ENCODE measurements at places on chromosomes 1 and 21.

DNA sequence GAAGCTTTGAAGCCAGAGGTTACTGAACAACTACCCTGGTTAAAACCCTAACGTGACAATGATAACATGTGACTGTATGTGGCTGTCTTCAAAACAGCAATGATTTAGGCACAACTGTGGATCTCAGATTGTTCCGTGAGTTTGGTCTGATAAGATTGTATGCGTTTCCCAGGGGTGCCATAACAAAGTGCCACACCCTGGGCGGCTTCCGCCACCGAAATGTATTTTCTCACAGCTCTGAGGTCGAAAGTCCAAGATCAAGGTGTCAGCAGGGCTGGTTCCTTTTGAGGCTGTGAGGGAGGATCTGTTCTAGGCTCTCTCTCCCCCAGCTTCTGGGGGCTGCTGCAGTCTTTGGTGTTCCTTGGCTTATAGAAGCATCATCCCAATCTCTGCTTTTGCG lies 29.5 kb upstream of the ERG start:
- DNase-seq, result no peak

DNA sequence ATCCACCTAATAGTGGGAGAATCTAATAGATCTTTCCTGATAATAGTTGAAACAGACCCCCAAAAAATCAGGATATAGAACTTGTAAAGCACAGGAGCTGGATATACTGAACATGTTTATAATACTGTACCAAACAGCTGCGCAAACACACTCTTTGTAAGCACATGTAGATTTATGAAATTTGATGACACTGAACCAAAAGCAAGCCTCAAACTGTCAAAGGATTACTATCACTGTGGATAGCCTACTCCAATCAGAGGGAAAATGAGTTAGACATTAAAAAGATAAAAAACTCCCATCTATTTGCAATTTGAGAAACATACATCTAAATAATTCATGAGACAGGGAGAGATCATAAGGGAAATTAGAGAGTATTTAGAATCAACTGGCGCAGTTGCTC lies 26.1 kb downstream of the RCAN3 start:
- DNase-seq, result no peak

- DNase-seq, result no peak
Observed at GRCh38 chr21:40658311-40658710, 188.6 kb downstream of the DSCAM start.

DNA sequence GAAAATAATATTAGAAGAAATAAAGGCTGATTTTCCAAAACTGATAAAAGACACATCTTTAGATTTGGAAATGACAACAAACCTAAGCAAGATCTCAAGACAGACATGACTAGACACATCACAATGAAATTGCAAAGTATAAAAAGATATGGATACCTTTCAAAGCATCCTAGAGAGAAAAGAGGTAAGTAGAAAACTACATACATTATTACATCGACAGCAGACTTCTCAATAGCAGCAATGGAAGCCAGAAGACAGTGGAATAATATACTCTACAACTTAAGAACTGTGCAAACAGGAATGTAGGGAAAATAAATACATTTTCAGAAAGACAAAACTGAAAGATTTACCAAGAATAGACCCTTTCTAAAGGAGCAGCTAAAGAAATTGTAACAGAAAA lies 50.2 kb downstream of the DENND1B start:
- no peak for DNase-seq

DNA sequence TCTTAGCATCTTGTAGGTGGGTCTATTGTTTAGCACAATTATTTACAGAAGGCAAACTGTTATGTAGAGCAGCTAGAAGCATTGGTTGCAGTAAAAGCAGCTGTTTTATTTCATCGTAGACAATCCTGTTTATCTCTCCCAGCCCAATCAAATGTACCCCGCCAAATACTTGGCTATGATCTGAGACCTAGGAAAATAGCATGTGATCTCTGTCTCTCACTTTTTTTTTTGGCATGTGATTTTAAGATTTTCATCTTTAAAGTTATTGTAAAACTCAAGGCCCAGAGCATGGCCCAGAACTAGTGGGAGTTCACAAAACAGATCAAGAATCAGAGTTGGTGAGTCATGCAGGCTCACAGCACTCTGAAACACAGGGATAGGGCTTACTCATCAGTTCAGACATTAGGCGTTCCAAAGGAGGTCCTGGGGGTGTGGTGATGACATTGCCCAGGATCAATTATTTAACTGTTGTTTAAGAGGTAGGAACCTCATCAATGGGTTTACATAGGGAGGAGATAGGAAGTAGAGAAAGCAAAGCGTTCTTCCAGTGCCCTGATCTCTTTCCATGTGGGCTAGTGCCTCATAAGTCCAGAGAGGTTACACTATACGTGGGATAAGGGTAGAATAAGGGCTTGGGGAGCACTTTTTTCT lies 40.2 kb downstream of the TBX19 start:
- DNase-seq, result no peak

GRCh38 chr1:116532671-116533428 lies 38.0 kb downstream of the CD58 start:
- no peak for DNase-seq

DNA sequence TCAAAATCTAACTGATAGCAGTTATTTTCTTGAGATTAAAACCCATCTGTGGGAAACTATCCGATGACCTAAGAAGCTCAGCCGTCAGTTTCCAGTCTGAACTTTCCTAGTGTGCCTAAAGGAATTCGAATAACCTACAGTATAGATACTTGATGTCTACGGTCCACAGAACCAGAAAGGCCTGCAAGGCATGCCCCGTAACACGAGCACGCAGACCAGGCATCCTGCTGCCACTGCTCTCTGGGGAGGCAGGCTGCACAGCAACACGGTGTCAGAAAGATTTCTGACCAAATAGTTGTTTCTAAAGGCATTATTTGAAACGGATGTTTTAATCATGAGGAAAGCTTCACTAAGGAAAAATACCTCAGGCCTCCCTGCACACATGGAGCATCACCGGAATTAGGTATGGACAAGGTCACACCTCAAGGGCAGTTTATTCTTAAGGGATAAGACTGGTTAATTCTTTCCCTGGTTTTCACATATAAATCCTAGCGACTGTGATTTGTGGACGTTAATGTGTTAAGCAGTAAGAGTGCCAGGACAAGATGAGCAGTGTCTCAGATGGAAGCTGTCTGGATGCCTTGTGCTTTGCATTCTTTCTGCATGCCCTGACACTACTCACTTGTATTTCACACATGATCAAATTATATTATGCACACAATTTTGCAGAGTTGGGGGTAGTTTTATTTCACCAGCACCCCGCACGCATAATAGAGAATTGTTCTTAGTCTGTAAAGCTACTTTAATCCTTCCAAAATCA lies 49.0 kb upstream of the NADK start:
- DNase-seq, result no peak

GRCh38 chr1:98940069-98940721 lies 64.5 kb downstream of the PLPPR5 start:
- DNase-seq, result no peak

GRCh38 chr1:38929476-38929875 lies 12.2 kb downstream of the RHBDL2 start:
- DNase-seq, result no peak

- DNase-seq, result no peak
Observed at GRCh38 chr1:183910845-183911244, 105.9 kb downstream of the RGL1 start.

GRCh38 chr21:43938751-43939442 lies 73.2 kb upstream of the TRAPPC10 start:
- DNase-seq, result peak; percentile 34

DNA sequence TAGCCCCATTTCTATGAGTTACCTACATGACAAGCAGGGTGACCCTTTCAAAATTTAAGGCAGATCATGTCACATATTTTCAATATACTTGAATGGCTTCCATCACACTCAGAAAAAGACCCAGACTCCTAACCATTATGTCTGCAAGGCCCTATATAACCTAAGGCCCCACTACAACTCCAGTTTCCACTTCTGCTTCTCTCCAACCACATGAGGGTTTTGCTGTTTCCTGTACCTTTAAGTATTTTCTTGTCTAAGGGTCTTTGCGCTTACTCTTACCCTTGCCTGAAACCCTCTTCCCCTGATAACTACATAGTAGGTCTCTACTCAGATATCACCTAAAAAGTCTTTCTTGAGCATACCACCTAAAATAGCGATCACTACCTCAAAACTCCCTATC lies 46.1 kb downstream of the SGIP1 start:
- DNase-seq, result no peak

GRCh38 chr1:191432817-191433216 lies 725.4 kb upstream of the RGS18 start:
- no peak for DNase-seq

GRCh38 chr1:205515781-205516253 lies 11.3 kb downstream of the CDK18 start:
- DNase-seq, result no peak

GRCh38 chr1:32881291-32881690 lies 5.0 kb upstream of the HPCA start:
- DNase-seq, result no peak

DNA sequence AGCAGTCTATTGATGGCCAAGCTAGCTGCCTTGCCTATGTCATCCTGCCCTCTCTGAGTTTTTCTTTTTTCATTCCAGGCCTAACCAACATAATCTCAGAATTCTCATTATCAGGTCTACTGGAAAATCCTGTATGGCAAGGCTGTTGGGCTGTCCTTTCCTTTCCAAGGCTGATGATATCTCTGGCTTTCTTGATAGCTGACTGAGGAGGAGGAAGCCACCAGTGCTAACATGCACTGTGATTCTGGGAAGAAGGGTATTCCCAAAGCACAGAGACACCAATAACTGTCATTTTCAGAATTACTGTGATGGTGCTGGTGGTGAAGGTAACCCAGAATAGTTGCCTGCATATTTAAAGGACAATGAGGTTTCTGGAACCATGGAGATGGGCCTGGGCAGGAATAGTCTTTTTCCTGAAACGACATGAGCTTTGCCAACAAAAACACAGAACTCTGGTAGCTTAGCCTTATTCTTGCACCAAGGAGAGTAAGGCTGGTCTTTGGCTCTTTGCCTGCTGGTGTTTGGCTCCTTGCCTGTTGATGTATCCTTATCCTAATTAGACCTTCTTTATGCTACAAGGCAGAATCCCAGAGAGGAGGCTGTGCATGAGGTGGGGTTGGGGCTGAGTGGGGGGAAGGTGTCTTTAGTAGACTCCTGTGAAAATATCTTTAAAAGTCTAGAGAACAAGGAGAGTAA lies 157.4 kb downstream of the TNFSF18 start:
- DNase-seq, result no peak

GRCh38 chr21:44948426-44949120 lies 8.7 kb downstream of the SLX9 start:
- no peak for DNase-seq

GRCh38 chr21:33984021-33984481 lies 68.4 kb upstream of the ATP5PO start:
- DNase-seq, result no peak

GRCh38 chr1:27659497-27660299 lies 12.3 kb downstream of the IFI6 start:
- peak; percentile 61 for DNase-seq

DNA sequence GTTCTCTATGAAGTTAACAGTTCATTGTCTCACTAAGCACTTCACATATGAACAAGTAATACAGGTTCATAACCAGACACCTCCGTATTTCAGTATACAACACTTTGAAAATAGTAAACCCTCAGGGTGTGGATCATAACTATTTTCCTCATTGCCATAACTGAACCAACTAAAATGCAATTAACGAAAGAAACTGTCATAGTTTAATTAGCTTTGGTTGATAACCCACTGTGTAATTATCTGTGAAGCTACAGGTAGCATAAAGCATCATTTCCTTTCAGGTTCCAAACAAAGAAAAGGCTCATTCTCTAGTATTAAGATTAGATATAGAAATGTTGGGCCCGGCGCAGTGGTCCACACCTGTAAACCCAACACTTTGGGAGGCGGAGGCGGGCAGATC lies 58.5 kb downstream of the EIF4G3 start:
- DNase-seq, result no peak

- DNase-seq, result no peak
Observed at GRCh38 chr1:2914702-2915101, 106.6 kb upstream of the ACTRT2 start.

DNA sequence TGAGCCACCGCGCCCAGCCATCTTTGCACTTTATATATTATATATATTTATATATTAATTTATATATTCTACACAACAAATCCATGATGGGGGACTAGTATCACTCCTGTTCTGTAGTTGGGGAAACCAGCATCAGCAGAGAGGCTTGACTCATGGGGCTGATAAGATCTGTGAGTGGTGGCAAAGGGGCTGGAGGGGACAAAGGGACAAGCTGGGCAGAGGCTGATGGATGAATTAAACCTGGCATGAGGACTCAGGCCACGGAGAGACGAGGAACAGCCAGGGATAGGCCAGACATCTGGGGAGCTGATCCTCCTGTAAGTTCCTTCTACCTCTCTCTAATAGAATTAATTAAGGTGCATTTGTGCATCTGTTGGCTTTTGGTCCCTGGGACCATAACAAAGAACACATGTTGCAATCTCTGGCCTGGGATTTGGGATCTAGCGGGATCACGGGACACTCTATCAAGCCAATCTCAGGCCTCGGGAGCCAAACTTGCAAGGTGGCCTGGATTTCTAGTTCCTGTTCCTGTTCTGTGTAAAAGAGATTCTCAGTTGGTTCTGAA lies 7.6 kb downstream of the CNR2 start:
- no peak for DNase-seq

Data from GF-D8 (cell line).